ENCODE measurements at places on chromosomes 2 and 18.

DNA sequence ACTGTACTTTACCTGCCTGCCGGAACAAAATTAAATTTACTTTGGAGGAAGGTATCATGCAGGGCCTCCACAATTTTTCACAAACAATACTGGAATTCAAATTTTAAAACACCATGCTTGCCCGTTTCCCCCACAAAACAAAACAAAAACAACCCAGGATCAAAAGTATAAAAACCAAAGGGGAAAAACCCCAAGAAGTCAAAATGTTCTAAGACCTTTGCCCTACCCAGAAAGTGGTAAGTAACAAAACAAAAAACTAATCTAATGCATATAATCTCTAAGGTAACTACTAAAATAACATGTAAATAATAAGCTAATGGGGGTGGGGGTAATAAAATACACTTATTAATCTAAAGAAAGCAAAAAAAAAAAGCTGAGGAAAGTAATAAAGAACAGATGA is 60.5 kb downstream of the CUL3 start:
- no peak for DNase-seq

- no peak for DNase-seq
Measured at GRCh38 chr2:81551040-81551634, 1246.6 kb upstream of the LRRTM1 start.

- DNase-seq: no peak
Measured at GRCh38 chr2:26873286-26873983, 25.5 kb downstream of the DPYSL5 start.

DNA sequence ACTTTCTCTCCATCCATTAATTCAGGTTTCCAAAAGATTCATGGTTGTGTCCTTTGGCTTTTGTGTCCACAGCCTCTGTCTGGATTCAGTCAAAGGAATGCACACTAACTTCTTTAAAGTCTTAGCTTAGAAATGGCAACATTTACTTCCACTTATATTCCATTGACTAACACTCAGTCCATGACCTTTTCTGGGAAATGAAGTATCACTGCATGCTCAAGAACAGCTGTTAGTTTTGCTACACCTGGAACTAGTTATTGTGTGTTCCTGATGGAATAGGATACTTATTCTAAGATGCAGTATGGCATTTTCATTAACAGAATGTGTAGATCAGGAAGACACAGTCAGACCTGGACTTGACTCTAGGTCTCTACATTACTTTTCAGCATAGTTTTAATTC is 88.8 kb downstream of the KYNU start:
- no peak for DNase-seq

- DNase-seq: no peak
Measured at GRCh38 chr2:72945450-72946019, 28.2 kb downstream of the EMX1 start.

DNA sequence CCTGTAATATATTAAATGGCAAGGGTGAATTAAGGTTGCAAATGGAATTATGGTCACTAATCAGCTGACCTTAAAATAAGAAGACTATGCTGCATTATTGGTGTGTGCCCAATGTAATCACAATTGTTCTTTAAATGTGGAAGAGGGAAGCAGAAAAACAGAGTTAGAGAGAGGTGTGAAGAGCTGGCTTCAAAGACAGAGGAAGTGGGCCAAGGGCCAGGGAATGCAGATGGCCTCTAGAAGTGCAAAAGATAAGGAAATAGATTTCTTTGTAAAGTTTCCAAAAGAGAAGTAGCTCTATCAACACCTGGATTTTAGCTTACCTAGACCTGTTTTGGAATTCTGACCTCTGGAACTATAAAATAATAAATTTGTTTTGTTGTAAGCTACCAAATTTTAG is 276.0 kb downstream of the LRRTM1 start:
- no peak for DNase-seq

- no peak for DNase-seq
Measured at GRCh38 chr2:25168256-25169072, at the start of gene POMC. Gene POMC, minus strand, starts transcription at chr2:25168580. Its CDS starts 3,808 bp downstream, at chr2:25164772.

DNA sequence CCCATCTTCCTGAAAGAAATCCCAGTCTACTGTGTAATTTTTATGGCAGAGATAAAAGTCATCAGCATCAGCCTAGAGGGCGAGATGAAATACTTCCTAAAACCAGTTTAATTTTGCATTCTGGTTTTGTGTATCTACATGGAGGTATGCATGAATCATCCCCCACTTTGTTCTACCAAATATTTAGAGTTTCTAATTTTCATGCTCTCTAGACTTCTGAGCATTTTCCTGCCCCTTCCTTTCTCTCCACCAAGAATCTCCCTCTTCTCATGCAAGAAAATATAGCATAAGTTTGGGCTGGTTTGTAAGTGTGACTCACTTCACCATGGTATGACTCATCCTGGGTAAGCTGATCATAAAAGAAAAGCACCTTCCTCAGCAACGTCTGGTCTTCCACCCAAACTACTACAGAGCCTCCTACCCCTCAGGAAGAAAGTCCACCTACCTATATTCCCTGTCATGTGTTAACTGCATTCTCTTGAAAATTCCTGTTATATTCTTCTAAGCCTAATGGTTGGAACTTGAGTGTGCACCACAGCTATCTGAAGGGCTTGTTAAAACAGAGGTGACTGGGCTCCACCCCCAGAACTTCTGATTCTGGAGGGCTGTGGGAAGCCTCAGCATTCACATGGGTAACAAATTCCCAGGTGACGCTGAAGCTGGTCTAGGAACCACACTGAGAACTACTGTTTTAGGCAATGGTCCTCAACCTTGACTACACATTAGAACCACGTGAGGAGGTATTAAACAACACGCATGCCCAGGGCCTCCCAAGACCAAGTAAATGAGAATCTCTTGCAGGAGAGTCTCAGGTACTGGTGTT is 37.4 kb upstream of the RAPGEF4 start:
- no peak for DNase-seq

GRCh38 chr2:45879406-45879805 is 227.9 kb downstream of the PRKCE start:
- DNase-seq: no peak

- no peak for DNase-seq
Measured at GRCh38 chr2:48283586-48284269, 246.2 kb upstream of the STON1 start.

DNA sequence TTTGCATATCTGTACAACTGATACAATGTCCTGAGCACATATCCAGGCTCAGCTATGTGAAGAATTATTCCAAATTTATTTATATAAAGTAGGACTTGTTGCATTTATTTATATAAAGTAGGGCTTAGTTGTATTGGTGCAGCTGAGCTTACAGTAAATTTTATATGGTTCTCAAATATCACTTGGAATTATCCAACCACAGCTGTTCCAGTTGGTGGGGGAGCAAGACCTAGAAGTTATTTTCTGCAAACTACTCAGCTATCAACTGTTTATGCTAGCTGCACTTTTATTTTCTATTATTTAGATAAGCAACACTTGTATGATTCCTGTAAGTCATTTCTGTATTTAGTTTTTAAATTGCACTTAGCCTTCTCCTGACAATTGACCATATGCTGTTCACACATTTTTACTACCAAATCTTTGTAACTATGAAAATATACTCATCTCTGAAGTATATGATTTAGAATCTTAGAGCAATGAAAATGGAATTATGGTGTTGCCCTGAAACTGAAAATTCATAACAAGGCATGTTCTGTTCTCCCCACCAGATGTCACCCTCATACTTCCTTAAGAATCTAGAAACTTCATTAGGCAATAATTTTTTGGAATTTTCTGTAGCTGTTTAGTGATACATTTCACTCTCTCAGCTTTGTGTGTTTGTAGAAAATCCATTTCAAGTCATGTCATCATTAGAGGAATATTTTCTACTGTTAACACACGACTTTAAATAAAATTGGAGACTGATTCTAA is 157.0 kb upstream of the CBLN2 start:
- DNase-seq: no peak

DNA sequence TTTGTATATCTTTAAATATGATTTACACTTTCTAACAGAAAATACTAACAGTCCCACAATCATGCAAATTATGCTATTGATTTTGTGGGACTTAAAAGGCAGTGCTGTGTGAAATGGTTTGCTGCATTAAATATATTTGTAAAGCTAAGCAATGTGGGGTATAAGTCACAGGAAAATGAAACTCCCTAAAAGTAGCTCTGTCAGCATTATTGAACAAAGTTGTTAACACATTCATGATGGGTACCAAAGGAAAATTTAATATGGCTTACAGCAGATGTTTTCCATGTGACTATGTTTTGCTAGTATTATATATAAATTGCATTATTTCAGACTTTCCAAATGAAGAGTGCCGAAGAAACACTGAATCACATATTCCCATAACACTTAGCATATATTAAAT is 1450.0 kb downstream of the LRP1B start:
- no peak for DNase-seq

DNA sequence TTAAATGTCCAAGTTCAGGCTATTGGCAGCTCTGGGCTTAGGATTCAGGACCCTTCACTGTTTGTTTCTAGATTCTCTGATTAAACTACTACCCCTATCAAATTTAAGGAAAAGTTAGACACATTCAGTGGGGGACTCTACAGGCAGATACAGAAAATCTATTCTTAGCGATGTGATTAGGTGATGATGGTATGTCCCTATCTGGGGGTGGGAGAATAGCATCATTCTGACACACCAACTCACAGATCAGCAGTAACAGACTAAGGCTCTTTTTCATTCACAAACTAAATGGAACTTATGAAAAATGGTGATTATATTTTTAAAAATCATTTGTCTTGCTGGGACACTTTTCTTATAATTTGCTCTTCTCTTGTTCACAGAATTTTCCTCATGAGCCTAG is 232.9 kb upstream of the CDH2 start:
- no peak for DNase-seq

DNA sequence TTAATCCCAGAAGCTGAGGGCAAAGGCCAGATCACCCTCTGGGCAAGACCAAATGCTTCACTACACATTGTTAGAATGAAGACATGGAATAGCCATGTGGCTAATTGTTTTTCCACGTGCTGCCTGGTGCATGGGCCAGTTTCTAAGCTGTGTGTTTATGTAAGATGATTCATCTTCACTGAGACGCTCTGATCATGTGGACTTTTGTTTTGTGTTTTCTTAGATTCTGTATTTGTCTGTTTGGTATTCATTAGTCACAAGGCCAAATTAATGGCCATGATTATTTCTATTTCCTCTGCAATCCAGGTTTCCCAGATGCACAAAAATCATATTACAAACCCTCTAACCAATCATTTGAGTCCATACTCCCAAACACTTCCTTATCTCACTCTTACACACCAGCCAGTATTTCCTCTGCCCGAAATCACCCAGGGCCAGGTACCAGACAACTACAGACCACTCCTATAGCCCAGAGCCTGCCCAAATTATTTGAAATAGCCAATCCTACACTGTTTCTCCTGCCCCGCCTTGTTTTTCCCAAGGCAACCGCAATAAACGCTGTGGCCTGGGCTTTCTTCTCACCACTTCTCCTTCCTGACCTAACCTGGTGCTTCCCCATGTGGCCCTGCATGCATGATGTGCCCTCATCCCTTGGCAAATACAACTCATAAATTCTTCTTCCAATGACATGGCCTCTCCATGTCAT is 94.2 kb upstream of the SP3 start:
- DNase-seq: no peak

DNA sequence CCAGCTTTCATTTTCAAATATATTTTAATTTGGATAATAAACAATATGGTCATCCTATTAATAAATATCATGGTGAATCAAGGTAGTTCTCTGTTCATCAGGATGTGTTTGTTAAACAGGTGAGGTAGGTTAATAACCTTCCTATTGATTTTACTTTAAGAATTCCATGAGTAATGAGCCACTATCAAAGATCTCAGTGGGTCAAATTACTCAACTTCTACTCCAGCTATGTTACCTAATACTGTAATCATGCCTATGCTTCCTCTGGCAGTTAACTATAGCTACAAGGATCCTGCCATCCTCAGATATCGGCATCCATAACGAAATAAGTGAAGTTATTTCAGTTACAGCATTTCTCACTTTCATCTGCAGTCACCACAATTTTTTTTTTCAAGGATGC is 289.6 kb upstream of the SLC8A1 start:
- no peak for DNase-seq

DNA sequence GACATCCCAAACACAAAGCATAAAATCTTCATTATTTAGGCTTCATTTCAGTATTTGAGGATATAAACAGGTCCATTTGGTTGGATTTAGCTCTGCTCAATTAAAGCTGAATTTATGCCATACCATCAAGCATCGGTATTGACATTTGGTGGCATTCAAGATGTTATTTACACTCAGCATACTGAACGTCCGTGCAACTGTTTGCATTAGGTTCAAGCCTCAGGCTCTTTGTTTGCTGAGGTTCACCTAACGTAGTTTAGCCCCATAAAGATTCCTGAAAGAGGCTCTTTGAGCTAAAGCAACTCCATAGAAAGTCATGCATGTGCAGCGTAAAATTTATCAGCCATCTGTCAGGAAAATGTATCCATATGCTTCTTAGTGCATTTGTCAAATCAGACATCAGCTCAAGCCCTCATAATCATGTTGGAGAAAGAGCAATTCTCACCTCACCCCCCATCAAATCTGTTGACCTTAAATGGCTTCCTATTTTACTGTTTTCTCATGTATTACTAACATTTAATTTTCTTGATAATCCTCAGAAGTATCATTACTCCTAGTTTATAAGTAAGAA is 366.9 kb downstream of the EPHA4 start:
- DNase-seq: no peak

DNA sequence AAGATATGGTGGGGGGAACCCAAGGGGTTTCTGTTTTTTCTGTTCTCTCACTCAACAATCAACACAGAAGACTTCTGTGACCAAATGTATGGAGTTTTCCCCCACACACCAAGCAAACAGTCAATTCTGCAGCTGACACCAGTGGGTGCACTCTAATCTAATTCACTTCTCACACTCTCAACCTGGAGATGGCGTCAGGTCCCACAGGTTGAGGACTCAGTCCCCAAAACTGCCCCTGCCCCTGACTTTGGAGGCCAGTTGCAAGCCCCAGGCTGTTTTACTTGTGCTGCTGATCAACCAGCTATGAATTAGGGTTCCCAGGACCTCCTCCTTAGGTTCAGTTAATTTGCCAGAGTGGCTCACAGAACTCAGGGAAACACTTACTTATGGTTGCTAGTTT is 6.2 kb downstream of the RNU2-63P start:
- DNase-seq: no peak
